Activated naive CD4-positive, alpha-beta T cell (primary cell): ENCODE measurements at places on chromosomes 5 and 9.
A peak's percentile ranks its signal among the peaks of the same experiment; 100 is the strongest.

GRCh38 chr9:89797937-89798455 lies 193.2 kb downstream of the GADD45G start:
- no peak for DNase-seq

DNA sequence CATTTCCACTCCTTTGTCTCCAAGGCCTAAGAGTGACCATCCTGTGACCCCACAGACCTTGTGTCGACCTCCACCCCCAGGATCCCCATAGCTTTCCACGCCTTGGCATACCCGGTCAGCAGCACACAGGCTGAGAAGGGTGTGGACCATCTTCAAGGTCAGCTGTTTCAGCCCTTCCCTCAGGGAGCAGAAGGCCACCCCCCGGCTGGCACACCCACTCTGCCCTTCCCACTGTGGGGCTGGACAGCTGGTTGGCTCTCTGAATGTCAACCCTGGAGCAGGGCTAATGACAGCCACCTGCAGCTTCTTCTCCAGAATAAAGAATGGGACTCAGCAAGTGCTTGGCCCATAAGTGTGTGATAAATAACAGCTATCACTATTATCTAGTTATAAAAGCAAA lies 93.1 kb downstream of the OLFM1 start:
- DNase-seq, result no peak

DNA sequence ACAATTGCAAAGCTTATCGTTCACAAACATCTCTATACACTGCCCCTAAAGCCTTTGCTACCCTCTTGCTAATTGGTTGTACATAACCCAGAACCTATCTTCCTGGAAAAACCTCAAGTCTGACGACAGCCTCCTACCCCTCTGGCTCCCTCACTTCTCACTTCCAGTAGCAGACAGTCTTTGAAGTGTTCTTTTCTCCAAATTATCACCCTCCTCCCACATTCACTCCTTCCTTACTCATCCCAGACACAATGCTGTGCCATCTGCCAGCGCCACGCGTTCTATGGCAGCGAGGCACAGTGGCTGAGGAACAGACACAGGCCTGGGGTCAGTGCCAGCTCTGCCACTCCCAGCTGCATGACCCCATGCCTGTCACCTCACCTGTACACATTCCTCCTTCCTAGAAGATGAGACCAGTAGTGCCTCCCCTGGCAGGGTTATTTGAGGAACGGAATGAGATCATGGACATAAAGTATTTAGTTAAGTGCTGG lies 27.7 kb downstream of the CLTA start:
- DNase-seq, result no peak

GRCh38 chr9:89958086-89958485 lies 353.3 kb downstream of the GADD45G start:
- no peak for DNase-seq

DNA sequence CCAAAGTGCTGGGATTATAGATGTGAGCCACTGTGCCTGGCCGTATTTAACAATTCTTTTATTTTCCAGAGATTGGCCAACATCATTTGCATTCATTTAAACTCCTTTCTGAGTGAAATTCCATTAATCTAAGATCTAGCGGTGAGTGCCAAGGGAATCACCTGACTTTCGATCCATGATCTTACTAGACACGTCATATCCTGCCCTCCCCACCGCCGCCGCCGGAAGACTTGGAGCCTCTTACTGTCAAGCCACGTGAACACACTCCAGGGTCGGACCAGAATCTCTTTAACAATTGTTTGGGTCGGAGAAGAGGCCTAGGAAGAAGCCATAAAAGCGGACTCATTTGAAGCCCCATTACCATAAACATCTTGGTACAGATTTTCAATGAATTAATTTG lies 12.9 kb downstream of the INPP5E start:
- DNase-seq, result no peak

GRCh38 chr9:93061791-93062763 lies 3.6 kb downstream of the SUSD3 start:
- no peak for DNase-seq

DNA sequence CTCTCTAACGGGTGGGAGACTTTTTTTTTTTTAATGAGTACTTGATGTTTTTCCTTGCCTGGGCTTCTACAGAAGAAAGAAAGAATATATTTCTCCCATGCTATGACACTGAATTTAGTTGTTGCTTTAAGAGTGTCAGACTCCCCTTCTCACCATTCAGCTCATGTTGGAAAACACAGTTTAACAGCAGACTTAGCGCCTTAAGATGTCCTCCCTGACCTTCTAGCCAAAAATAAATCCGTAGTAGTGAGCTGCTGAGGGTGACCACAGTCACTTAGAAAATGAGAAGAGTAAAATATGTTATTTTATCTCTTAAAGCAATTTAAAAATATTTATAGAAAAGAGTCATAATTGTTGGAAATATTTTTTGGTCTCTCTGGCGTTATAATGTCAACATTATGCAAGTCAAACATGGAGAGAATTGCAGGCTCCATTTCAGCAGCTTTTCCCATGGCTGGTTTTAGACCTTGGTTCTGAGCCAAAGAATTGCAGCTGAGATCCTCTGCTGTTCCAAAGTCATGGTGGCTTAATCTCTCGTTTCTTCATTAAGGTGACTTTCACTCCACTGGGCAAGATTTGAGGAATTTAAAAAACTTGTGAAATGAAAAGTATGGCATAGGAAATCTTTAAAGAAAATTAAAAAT lies 143.5 kb downstream of the GHR start:
- no peak for DNase-seq

DNA sequence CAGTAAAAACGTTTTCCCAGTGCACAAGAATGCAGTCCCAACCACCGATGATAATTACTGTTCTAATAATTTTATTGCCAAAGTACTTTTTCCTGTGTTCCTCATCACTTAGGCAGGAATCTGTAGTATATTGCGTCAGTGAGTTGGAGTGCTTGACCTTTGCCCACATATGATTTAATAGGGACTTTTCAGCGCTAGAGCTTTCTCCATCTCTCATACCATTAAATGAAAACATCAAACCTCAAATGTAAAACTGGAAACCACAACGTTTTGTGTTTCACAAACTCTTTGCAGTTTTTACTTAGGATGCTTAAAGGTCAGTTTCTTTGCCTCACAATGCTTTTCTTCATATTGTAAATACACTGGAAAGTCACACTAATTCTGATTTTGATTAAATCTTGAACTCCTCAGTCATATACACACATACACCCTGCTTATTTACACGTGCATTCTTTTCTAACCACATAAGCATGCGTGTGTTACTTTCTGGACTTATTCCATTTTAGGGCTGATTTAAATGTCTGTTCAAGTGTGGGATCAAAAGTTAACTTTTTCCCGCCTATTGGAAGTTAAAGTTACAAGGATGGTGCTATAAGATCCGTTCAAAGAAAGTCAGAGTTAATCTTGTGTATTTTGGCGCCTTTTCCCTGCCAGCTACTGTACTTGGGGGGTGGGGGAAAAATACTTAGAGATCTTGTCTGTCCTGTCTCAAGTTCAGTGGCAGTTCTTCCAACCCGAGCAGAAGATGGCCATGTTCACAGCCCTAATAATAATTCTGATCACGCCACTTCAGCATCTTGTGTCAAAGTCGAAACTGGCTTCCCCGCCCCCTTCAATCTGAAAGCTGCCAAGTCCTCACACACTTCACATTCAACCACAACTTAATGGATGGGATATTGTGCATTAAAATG lies 6.6 kb upstream of the NFIB start:
- DNase-seq, result no peak

GRCh38 chr5:40680741-40681362 lies 1.1 kb downstream of the PTGER4 start:
- DNase-seq, result peak; percentile 18

DNA sequence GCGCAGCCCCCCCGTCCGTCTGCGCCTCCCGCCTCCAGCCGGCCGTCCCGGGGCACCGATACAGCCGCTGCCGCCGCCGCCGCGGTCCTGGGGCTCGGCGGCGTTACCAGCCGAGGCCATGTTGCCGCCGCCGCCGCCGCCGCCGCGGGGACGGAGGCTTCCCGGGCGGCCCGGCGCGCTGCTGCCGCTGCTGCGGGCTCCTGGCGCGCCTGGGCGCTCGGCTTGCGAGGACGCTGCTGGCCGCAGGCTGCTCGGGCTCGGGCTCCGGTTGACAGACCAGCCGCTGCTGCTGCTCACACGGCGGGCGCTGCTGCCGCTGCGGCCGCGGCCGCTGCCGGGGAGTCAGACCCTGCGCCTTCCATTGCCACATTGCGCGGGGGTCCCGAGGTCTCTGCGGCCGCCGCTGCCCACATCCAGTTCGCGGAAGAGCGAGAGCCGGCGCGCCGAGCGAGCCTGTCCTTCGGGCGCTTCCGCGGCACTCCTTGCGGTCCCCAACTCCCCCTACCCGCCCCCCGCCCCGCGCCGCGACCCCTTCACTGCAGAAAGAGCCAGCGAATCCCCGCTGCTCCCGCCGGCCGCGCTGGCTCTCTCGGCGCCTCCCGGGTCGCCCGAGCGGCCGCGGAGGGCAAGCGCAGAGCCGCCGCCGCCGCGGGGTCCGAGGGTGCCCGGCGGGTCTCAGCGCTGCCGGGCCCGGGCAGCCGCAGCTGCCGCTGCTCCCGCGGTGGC lies 8.4 kb downstream of the PTCH1 start:
- DNase-seq, result no peak

GRCh38 chr5:431001-431710 lies 11.8 kb upstream of the EXOC3 start:
- no peak for DNase-seq

DNA sequence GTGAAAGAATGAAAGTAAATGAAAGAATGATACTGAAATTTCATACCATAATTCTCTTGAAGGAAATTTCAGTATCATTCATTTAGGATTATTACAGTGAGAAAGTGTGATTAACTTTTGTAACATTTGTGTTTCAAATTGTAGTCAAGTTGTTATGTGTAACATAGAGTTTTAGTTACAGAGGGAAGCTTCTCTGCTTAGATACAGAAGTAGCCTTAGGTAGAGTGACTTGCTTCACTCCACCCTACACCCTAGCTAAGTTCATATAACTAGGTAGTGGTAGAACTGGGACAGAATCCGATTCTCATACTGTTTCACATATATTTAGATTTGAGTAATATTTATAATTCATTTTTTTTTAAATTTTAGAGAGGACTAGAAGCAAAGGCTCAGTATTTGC lies 9.0 kb downstream of the RASA1 start:
- DNase-seq, result no peak

GRCh38 chr5:68258531-68258930 lies 43.0 kb downstream of the PIK3R1 start:
- no peak for DNase-seq

DNA sequence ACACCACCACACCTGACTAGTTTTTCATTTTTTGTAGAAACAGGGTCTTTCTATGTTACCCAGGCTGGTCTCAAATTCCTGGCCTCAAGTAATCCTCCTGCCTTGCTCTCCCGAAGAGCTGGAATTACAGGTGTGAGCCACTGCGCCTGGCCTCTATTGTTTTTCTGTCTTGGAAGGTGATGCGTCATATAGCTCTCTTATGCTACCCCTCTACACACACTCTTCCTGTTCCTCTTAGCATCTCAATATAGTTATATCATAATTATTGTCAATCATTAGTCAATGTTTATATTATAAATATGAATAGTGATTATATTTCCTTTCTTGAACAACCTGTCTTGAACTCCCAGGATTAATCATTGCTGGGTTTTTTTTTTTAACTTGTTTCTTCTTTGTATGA lies 7.3 kb downstream of the PKD2L2 start:
- DNase-seq, result no peak

GRCh38 chr5:6236170-6236793 lies 142.1 kb downstream of the MED10 start:
- no peak for DNase-seq

DNA sequence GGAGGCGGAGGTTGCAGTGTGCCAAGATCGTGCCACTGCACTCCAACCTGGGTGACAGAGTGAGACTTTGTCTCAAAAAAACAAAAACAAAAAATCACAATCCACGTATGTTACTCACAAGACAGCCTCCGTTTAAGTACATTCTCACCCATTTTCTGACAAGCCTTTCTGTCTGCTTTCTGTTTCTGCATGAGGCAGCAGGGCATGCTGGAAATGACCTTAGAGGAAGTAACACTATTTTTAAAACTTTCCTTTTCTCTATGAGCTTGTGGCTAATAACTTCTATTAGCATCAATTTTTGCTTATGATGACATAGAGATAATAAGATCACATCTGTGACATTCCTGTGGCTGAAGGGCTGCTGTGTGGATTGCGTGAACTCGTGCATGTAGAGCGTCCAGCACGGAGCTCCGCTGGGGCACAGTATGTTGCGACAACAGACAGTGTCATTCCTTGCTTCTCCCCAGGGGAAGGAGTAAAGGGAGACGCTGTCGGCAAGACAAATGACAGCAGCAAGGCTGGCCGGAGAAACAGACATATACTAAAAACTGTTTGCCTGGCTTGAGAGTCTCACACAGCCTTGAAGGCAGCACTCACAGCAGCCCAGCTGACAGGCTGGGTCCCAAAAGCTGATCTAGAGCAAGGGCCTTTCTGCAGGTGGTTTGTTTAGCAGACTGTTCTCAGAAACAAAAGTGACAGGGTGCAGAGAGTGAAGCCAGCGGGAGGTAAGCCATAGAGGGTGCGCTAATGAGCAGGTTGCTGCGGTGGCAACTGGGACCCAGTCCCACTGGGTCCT lies 1.6 kb downstream of the BTNL3 start:
- no peak for DNase-seq

- no peak for DNase-seq
These were observed 39.0 kb upstream of the TARS1 start for GRCh38 chr5:33401482-33402390.

DNA sequence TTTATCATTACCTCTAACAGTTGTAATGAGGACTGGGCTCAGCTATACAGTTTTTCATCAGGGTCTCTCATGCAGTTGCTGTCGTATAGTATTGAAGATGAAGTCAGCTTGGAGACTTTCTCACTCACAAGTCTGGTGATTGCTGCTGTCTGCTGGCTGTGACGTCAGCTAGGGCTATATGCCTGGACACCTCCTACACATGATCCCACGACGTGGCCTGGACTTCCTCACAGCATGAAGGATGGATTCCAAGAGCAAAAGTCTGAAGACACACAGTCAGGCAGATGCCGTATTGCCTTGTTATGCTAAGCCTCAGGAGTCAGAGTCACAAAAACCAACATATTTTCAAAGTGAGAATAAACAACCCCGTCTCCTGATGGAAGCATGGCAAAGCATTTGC lies 193.3 kb downstream of the LURAP1L start:
- no peak for DNase-seq

DNA sequence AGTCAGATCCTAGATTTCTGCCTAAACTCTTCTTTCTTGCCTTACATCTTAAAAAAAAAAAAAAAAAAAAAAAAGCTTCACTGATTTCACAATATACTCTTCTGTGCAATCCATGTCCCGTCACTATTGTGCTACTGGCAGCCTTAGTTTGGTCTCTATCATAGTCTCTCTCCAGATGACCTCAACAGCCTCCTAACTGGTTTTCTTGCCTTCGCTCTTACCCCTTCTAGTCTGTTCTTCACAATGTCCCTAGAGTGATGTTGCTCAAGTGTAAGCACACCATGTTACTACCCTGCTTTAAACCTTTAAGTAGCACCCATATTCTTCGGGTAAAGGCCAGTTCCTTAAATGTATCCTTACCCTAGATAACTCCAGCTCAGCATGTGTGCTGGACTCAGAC lies 25.8 kb downstream of the CD180 start:
- no peak for DNase-seq
